ENCODE measurements at places on chromosomes 12 and 14.

DNA sequence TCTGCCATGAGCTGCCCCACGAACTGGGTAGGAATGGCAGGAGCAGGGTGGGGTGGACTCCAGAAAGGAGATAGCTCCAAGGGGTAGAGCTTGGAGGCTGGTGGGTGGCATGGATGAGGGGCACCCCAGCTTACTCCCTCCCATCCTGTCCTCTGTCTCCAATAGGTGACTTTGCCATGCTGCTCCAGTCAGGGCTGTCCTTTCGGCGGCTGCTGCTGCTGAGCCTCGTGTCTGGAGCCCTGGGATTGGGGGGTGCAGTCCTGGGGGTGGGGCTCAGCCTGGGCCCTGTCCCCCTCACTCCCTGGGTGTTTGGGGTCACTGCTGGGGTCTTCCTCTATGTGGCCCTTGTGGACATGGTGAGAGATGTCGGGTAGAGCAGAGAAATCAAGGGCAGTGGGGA is 7.1 kb downstream of the SLC39A5 start:
- no peak for DNase-seq
- no peak overlapping the region for H3K27ac ChIP-seq
- H3K4me3 ChIP-seq, result no peak overlapping the region
- no peaks in the 10 kb centered on the region for H3K27me3 ChIP-seq

GRCh38 chr12:45879363-45879895 is 110.9 kb downstream of the SCAF11 start:
- no peaks in the 10 kb centered on the region for H3K27me3 ChIP-seq
- H3K36me3 ChIP-seq, result peaks cover 21% of the 10 kb centered on the region
- DNase-seq, result no peak
- peak overlapping the region; percentile 27 for H3K27ac ChIP-seq

DNA sequence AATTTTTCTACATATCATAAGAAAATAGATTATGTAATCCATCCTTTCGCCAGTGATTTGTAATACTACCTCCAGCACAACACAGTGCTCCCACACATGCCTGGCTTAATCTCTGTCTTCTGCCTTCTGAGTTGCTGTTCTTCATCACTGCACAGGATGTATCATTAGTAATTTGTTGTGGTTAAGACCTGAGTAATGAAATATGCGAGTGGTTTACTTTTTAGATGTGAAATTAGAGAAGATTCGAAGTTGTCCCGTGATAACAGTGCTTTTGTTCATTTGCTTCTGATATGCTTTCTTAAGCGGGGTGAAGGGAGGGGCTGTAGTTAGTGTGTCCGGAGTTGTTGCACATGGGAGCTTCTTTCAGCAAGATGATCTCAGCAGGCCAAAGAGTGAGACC is 18.1 kb downstream of the KRT85 start:
- DNase-seq, result no peak
- H3K4me1 ChIP-seq, result peaks cover 14% of the 10 kb centered on the region
- no peaks in the 10 kb centered on the region for H3K27me3 ChIP-seq
- H3K36me3 ChIP-seq, result no peaks in the 10 kb centered on the region

GRCh38 chr14:61111209-61111665 is 130.2 kb downstream of the SLC38A6 start:
- no peaks in the 10 kb centered on the region for H3K27me3 ChIP-seq
- peaks cover 12% of the 10 kb centered on the region for H3K4me1 ChIP-seq
- no peak overlapping the region for H3K27ac ChIP-seq
- H3K4me3 ChIP-seq, result no peak overlapping the region
- no peaks in the 10 kb centered on the region for H3K36me3 ChIP-seq

DNA sequence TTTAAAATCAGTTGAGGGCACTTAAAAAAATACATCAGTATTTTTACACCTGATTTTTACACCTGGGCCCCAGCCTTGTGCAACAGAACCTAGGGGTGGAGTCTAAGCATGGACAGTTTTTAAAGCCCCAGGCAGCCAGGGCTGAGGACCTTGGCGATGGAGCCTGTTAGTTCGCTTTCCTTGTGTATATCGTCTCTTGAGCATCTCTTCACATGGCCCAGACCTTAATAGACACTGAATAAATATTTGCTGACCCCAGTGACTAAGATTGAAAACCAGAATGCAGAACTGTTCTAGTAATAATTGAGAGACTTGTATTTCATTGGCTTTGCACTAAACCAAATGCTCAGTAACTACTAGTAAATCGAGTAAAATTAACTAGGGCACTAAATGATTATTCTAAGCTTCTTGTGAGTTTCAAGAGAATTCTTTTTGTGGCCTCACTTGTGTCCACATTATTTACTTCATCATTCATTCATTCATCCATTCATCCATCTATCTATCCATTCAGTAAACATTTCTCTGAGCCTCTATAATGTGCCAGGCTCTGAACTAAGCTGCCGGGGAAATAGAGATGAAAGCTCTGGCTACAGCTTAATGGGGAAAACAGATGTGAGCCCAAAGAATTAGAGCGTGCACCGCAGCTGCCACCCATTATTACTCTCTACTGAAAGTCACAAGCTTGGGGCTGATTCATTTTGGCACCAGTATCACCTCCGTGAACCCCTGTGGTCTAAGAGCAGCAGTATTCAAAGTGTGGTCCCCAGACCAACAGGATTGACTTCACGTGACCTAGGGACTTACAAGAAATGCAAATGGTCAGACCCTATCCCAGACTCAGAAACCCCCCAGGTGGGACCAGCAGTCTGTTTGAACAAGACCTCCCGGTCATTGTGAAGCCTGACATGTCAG is 30.7 kb upstream of the BCL7A start:
- H3K27me3 ChIP-seq, result no peaks in the 10 kb centered on the region
- H3K4me3 ChIP-seq, result no peak overlapping the region
- no peak for DNase-seq
- H3K4me1 ChIP-seq, result peaks cover 19% of the 10 kb centered on the region
- no peaks in the 10 kb centered on the region for H3K36me3 ChIP-seq

- no peaks in the 10 kb centered on the region for H3K27me3 ChIP-seq
- no peak for DNase-seq
- no peak overlapping the region for H3K4me3 ChIP-seq
- no peak overlapping the region for H3K27ac ChIP-seq
- no peaks in the 10 kb centered on the region for H3K36me3 ChIP-seq
- no peaks in the 10 kb centered on the region for H3K4me1 ChIP-seq
Observed at GRCh38 chr14:72810201-72810600, 83.7 kb downstream of the DPF3 start.

- no peak overlapping the region for H3K27ac ChIP-seq
- DNase-seq, result no peak
- H3K4me1 ChIP-seq, result no peaks in the 10 kb centered on the region
- no peaks in the 10 kb centered on the region for H3K27me3 ChIP-seq
Observed at GRCh38 chr12:13085968-13086686, 17.3 kb downstream of the GSG1 start.

DNA sequence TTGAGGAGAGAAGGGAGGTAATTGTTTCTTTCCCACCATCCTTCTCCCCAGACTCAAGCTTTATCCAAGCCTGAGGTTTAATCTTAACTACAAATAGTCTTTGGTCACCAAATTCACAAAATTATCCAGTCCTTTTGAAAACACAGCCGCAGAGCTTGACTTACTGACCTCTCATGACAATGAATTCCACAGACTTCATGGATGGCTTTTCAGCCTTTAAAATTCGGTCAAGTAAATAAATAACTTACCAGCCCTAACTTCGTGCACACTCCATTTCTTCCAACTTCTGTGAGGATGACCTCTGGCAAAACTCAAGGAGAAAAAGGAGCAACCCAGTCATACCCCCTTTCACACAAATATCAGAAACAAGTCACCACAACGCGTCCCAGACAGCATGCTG is 137.0 kb upstream of the CDKN3 start:
- H3K4me3 ChIP-seq, result no peak overlapping the region
- H3K4me1 ChIP-seq, result no peaks in the 10 kb centered on the region
- no peaks in the 10 kb centered on the region for H3K27me3 ChIP-seq
- no peak for DNase-seq

DNA sequence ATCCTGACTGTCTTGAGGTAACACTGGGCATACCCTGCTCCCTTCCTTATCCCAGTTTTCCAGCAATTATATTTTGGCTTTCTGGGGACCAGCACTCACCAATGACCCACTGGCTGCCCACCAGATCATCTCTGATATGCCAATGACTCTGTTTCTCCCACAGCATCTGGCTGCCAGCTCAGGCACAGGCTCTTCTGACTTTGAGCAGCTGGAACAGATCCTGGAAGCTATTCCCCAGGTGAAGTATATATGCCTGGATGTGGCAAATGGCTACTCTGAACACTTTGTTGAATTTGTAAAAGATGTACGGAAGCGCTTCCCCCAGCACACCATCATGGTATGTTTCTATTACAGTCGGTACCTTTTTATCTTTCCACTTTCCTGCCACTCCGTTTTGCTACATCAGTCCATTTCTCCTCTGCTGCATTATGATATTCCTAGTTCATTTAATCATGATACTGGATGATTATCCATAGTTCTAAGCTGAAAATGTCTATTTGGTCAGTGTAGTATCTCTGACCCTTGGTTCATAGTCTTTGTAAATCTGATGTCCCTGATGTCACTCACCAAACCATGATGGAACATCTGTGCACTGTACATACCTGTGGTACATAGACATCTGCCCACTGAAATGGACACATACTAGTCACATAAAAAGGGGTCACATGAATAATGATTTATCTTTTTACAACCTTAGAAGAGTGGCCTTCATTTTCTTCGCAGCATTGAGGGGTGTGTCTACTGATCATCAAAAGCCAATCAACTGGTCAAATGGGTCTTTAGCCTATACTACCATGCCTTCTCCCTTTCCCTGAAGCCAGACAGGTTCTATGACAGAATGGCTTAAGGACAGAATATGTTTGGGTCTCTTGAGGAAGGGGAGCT is 3.3 kb downstream of the GMPR2 start:
- H3K4me3 ChIP-seq, result no peak overlapping the region
- no peak for DNase-seq
- H3K27me3 ChIP-seq, result no peaks in the 10 kb centered on the region
- H3K27ac ChIP-seq, result no peak overlapping the region
- H3K4me1 ChIP-seq, result peaks cover 54% of the 10 kb centered on the region

- no peaks in the 10 kb centered on the region for H3K36me3 ChIP-seq
- no peak overlapping the region for H3K4me3 ChIP-seq
- no peak overlapping the region for H3K27ac ChIP-seq
- H3K27me3 ChIP-seq, result no peaks in the 10 kb centered on the region
- H3K4me1 ChIP-seq, result no peaks in the 10 kb centered on the region
Observed at GRCh38 chr14:56716705-56717104, 93.6 kb downstream of the OTX2 start.

DNA sequence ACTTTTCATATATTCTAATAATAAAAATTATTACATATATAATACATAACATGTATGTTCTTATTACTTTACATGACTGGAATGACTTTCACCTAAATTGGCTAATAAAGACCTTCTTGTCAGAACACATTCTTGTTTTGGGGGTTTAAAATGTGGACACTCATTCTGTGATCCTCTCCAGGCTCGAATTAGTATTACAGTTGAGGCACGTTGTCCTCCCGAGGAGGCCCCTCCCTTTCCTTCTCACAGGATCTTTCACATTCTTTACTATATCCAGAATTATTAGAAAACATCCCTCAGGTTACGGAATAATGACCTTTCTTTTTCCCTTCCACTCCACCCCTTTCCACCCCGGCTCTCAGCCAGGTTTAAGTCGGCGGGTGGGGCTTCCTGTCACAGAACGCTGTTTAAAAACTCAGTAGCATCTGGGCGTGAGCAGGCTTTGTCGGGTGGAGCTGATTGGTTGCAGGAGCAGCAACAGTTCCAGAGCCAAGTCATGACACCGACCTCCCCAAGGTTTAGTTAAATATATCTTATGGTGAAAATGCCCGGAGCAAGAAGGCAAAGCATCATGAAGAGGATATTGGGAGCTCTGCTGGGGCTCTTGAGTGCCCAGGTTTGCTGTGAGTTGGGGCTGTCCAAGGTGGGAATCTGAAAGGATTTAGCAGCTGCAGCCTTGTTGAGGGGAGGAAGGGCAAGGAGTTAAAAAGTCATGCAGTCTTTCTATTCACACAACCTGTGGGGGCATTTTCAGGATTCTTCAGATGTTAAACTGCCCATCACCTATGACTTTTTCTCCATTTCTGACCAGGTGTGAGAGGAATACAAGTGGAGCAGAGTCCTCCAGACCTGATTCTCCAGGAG is 396.7 kb upstream of the OR4E1 start:
- H3K27me3 ChIP-seq, result no peaks in the 10 kb centered on the region
- peak overlapping the region; percentile 20 for H3K4me3 ChIP-seq
- no peaks in the 10 kb centered on the region for H3K36me3 ChIP-seq
- peak overlapping the region; percentile 14 for H3K27ac ChIP-seq
- peaks cover 7% of the 10 kb centered on the region for H3K4me1 ChIP-seq

DNA sequence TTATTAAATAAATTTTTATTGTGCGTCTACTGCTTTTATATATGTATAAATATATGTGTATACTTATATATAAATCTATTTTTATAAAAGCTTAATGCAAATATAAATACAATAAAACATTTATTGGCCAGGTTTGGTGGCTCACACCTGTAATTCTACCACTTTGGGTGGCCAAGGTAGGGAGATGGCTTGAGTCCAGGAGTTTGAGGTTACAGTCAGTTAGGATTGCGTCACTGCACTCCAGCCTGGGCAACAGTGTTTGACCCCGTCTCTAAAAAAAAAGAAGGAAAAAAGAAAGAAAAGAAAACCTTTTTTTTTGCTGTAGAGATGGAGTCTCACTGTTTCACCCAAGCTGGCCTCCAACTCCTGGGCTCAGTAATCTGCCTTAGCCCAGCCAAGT is 20.9 kb downstream of the ACTR6 start:
- no peak overlapping the region for H3K4me3 ChIP-seq
- H3K4me1 ChIP-seq, result no peaks in the 10 kb centered on the region
- no peak for DNase-seq
- H3K27me3 ChIP-seq, result no peaks in the 10 kb centered on the region
- no peak overlapping the region for H3K27ac ChIP-seq
- peaks cover 85% of the 10 kb centered on the region for H3K36me3 ChIP-seq

GRCh38 chr12:108257610-108258106 is 81.5 kb downstream of the CMKLR1 start:
- H3K4me1 ChIP-seq, result no peaks in the 10 kb centered on the region
- no peak overlapping the region for H3K4me3 ChIP-seq
- no peaks in the 10 kb centered on the region for H3K27me3 ChIP-seq
- no peak for DNase-seq

DNA sequence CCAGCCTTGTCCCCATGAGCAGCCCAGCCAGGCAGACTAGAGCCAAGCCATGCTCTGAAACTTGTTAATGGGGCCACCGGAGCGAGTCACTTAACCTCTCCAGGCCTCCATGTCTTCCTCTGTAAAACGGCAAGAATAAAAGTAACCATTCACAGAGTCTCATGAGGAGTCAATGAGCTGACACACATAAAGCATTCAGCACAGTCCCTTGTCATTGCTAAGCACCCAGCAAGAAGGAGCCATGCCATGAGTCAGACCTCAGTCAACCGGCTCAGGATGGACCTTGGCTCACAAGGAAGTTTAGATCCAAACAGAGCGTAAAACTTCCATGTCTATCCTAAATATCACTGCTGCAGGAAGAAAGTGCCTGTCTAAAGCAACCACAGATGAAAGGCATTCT is 10.6 kb downstream of the FICD start:
- H3K36me3 ChIP-seq, result peaks cover 100% of the 10 kb centered on the region
- no peak overlapping the region for H3K4me3 ChIP-seq
- H3K27ac ChIP-seq, result no peak overlapping the region
- no peak for DNase-seq

Measured in lower lobe of right lung (tissue), 2 donors.